ENCODE measurements at places on chromosomes 4 and X. TPM values are rescaled to one million over a fixed set of nuclear protein-coding genes. Genes with fewer than 3 reads are reported as not detected.

- DNase-seq, result no peak
Observed at GRCh38 chr4:94567811-94568210, 116.1 kb downstream of the PDLIM5 start.

DNA sequence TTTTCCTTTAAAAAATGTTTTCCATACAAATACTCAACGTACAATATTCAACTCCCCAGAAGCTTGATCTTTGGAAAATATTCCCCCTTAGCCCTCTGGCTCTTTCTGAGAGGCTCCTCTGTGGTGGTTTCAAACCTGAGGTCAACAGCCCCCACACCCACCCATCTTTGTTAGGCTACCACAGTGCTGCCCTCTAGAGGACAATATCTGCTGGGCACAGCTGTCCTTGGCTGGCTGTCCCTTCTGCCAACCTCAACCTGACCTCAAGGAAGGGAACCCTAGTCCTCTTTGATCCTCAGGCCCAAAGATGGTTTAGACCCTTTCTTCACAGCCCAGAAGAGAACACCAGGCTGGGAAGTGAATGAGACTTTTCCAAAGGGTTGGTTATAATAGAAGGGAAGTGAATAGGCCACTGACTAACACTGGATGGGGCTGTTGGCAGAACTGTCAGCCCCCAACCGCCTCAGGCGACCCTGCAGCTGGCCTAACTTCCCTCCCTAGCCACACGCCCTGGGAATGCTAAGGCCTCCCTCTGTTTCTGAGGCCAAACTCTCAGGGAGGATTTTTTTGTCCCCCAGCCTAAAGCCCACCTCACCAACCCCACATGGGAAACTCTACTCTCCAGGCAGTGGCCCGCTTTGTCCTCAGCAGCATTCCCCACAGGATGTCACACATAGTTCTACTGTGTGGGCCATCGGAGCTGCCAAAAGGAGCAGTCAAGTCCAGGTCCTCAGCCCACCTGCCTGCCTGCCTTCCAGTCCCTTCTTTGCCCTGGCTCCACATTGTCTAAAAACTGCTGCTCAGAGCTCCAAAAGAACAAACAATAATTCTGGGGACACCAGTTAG lies 34.3 kb downstream of the NYX start:
- no peak for DNase-seq

- no peak for DNase-seq
Observed at GRCh38 chr4:112808001-112808400, 171.1 kb downstream of the LARP7 start.

GRCh38 chrX:39851745-39852455 lies 245.9 kb downstream of the BCOR start:
- no peak for DNase-seq

GRCh38 chr4:152189451-152190179 lies 346.3 kb downstream of the FBXW7 start:
- DNase-seq, result no peak

DNA sequence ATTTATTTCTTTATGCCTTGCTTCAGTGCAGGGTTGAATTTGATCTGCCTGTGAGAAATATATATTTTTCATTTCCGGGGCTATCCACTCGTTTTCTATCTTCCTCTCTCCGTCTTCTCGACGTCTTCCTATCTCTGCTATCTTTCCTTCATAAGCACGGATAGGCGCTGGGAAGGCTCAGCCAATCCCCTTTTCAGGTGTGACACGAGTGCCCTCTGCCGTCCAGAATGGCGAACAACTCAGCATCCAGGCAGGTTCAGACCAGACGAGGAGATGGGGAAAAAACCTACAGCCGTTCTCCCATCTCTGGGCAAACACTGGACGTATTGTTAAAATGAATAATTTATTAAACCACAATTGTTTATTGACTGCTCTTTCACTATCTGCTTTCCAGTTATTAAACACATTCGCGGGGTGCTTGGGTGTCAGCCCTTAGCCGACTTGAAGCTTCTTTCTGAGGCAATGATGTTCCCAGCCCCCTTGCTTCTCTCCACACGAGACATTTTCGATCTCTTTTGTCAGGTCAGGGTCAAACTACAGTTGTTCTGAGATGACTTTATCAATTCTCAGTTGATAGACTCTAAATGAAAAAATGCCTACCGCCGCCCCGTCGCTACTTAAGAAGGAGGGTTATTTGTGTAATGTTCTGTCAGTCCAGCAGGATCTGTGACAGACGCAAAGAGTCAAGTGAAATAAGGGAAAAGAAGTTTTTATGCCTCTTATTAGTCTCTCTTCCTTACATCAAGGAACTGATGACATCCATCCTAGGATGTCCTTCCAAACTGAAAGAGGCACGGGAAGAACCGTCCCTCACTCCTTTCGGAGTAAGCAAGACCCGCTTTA lies 96.3 kb upstream of the NOCT start:
- peak; percentile 31 for DNase-seq

DNA sequence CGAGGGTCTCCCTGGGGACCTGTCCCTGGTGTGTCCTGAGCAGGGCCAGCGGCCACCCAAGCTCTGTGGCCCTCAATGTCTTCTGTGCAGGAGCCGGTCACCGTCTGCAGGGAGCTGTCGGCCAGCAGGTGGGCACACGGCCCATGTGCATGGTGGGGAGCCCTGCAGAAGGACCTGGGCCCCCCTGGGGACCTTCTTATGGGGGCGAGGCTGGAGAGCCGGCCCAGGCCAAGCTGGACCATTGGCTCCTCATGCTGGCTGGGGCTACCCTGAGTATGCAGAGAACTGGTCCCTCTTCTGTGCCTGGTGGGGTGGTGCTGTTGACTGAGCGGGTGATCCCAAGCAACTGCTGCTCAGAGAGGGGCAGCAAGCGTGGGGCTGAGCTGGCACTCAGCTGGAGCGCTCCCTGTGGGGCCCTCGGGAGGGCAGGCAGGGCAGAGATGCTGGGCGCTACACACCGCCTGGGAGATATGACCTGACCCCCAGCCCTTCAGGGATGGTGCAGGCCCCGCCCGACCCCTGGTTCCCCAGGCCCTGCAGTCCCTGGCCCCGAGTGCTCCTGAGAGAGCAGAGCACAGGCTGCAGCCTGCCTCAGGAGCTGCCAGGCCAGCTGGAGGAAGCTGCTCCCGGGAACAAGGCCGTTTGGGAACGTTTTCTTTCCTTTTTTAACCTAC lies 14.8 kb downstream of the NAT8L start:
- no peak for DNase-seq

- DNase-seq, result no peak
Observed at GRCh38 chr4:136489101-136489500, 1043.2 kb downstream of the PCDH18 start.

- DNase-seq, result peak; percentile 73
Observed at GRCh38 chrX:132270699-132271098, 51.5 kb upstream of the RAP2C start.

DNA sequence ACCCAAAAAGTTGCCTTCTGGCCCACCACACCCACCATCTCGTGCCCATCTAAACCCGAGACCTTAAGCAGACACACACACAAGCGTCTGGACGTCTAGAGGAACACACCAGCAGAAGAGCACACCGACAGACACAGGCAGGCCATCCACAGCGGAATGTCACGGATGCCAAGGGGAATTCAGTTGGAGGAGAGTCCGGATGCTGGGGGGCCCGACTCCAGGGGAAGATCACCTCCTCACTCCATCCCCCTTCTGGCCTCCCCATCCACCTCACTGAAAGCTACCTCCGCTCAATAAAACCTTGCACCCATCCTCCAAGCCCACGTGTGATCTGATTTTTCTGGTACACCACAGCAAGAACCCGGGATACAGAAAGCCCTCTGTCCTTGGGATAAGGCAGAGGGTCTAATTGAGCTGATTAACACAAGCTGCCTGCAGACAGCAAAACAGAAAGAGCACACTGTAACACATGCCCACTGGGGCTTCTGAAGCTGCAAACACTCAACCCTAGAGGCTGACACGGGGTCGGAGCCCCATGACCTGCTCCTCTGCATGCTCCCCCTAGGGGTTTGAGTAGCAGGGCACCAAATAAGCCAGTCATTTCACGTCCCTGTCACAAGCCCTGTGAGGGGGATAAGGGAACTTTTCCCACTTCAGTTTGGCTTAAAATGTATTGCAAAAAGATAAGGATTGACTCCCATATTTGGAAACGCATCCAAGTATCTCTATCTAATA lies 339.6 kb upstream of the PCDH10 start:
- DNase-seq, result no peak

- DNase-seq, result peak; percentile 20
Observed at GRCh38 chr4:174538123-174538875, 16.0 kb upstream of the HPGD start.

DNA sequence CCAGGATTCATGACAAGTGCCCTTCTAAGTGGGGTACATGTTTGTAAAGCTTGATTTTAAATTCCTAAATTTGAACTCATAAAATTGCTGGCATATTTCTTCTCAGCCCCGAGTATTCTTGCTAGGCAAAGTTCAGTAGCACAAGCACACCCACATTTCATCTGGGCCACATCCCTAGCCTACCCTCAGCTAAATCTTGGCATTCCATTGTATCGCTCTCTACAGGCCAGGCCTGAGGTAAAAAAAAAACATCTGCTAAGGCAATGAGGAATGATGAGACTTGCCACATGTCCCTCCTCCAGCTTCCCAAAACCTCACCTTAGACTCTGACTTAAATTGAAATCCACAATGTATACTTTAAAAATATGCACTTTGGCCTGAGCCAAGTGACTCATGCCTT lies 51.4 kb upstream of the VCX3B start:
- no peak for DNase-seq

DNA sequence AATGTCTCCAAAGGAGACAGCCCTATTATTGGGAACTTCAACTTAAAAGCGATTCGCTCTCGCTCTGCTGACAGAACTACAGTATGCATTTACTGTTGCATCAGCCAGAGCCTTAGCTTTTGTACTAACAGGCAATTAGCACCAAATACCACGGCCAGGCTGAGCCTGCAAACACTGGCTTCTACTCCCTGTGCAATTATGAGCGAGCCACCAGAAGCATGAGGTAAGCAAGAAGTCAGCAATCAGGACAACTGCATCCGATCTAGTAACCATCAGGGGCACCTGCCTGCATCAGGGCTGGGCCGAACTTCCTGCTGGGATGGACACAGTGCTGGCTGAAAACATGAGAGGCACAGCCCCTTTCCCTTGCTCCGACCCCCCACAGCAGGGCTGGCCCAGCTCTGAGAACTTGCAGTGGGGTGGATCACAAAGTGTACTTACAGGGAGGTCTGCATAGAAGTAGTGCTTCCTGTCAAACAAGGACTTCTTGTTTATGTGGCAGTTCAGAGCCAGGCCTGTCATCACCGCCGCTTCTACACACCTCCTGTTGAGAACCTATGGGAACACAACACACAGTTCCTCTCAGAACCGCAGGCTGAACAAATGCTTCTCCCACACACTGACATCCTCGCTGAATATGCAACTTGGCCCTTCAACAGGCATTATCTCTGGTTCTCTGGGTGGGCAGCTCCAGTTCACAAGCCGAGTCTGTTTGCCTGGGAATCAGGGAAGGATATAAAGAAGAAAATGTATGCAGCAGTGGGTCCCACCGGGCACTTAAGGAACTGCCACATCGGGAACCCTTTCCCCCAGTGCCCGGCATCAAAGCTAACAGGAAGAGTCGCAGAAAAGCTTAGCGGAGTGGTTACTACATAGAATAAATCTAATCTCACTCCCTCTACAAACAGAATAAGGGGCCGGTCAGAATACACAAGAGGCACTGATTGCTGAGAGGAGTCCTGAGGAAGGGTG lies 41.5 kb downstream of the GATB start:
- no peak for DNase-seq

GRCh38 chr4:158347556-158347955 lies 137.3 kb downstream of the TMEM144 start:
- peak; percentile 55 for DNase-seq

DNA sequence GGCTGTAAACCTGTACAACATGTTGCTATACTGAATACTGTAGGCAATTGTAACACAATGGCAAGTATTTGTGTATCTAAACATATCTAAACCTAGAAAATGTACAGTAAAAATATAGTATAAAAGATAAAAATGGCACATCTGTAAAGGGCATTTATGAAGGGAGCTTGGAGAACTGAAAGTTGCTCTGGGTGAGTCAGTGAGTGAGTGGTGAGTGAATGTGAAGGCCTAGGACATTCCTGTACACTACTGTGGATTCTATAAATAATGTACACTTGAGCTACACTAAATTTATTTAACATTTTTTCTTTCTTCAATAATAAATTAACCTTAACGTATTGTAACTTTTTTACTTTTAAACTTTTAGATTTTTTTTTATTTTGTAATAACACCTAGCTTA lies 5.0 kb upstream of the SHROOM4 start:
- DNase-seq, result no peak

- peak; percentile 26 for DNase-seq
Observed at GRCh38 chrX:130975947-130976346, 72.9 kb upstream of the ENOX2 start.

DNA sequence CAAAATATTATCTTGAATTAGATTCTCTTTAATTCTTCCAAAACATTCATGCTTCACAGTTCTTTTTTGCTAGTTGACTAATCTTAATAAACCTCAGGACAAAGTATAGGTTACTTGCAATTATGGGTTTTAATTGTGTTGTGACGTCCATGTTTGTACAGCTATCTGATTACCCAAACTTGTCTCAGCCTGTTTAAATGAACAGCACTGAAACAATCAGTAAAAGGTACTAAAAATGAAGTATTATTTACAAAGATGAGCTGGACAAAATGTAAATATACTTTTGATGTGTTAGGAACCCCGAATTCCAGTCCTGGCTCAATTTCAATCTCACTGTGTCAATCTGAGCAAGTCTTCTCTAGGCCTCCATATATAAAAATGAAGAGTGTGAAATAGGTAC lies 57.4 kb upstream of the SLC6A14 start:
- no peak for DNase-seq

- no peak for DNase-seq
Observed at GRCh38 chrX:150546711-150547153, 21.7 kb upstream of the MTM1 start.

GRCh38 chr4:137678796-137679195 lies 146.5 kb upstream of the PCDH18 start:
- DNase-seq, result peak; percentile 36

DNA sequence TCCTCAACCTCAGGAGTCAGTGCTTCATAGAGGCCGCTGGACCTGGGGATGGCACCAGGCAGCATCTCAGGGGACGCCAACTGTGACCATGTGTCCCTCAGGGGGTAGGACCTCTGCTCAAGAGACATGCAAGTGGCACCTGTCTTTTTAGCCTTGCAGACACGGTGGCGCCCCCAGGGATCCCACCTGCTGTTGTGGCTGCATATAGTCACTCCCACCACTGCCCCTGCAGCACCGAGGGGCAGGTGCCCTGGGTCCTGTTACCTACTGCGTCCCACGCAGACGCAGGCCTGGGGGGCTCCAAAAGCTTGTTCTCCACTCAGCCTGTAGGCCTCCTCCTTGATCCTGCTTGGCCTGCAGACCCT lies 2.5 kb downstream of the MYL5 start:
- DNase-seq, result no peak

Gene SMIM14
- 10.4 TPM for total RNA-seq

Gene GAB3
- total RNA-seq, result 0.14 TPM

Gene NUDT10
- 0.75 TPM for total RNA-seq

Gene F8
- 1.2 TPM for total RNA-seq

Gene VCX
- not detected for total RNA-seq

Gene GPR50
- total RNA-seq, result not detected

Gene HTN1
- not detected for total RNA-seq

Gene INTU
- total RNA-seq, result 3.1 TPM

Gene SMIM10
- total RNA-seq, result 0.17 TPM

Gene CXCL6
- 0.85 TPM for total RNA-seq

Gene CXCL8
- 2.5 TPM for total RNA-seq
